ENCODE measurements at places on chromosomes 4 and X.

DNA sequence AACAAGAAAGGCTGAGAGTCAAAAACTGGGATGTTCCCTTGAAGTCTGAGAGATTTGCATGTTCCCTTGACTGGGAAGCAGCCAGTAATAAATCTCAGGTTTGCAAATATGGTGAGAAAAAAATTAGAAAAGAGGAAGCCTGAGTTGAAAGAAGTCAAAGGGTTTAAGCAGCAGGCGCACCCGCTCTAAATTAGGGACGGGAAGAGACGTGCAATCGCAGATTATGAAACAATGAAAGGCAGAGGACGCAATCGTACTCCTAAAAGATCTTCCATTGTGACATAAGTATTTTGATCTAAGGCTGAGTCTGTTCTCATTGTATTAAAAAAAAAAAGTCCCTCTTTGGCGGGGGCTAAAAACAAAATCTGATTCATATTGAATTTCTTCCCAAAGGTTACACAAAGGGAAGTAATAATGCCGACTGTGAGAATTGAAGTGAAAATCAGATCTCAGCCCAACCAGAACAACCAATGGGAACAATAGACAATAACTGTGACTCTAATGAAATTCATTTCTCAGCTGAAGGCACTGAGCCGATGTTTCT lies 28.2 kb downstream of the SAT1 start:
- DNase-seq = no peak

DNA sequence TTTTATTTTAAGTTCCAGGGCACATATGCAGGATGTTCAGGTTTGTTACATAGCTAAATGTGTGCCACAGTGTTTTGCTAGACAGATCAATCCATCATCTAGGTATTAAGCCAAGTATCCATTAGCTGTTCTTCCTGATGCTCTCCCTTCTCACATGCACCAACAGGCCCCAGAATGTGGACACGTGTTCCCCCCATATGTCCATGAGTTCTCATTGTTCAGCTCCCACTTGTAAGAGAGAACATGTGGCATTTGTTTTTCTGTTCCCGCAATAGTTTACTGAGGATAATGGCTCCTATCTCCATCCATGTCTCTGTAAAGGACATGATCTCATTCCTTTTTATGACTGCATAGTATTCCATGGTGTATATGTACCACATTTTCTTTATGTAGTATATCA lies 374.8 kb upstream of the FAT1 start:
- DNase-seq = no peak

GRCh38 chrX:120251471-120252011 lies 929 bp downstream of the ZBTB33 start:
- DNase-seq = no peak

DNA sequence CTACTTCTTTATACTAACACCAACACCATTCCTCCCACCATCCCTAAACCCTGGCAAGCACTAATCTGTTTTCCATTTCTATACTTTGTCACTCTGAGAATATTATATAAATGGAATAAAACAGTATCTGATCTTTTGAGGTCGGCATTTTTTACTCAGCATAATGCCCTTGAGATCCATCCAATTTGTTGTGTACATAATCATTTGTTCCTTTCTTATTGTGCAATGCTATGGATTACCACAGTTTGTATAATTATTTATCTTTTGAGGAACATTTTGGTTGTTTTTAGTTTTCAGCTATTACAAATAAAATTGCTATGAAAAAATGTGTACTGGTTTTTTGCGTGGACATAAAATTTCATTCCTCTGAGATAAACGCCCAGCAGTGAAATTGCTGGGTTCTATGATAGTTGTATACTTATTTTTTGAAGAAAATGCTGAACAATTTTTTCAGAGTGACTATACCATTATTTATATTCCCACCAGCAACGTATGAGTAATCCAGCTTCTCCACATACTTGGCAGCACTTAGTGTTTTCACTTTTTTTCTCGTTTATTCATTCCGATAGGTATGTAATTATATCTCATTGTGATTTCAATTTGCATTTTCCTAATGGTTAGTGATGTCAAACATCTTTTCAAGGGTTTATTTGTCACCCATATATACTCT lies 154.3 kb upstream of the DCAF8L1 start:
- DNase-seq = no peak

DNA sequence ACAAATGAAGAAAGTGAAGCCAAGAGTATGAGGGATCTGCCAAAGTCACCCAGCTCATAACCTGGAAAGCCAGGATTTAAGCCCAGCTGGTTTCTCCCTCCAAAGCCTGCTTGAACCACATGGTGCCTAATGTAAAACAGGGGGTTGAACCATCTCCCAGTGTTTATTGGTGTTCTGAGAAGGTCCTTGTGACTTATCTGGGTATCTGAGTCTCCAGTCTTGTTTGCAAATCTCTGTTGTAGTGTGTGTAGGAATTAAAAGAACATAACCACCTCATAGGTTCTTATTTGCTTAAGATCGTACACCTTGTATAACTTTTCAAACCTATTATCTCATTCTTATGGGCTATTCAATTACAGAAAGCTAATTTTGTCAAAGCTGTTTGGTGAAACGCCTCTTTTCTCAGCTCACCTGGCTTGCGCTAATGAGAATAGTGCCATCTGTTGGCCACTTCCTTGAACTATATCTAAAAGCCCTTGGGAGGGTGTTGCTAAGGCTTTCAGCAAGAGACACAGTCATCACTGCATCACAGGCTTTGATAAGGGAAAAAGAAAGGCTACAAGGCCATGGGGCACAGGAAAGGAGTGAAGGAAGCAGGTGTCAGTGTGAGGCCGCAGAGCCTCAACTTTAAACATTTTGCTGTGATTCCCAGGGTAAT lies 34.0 kb downstream of the ETDB start:
- DNase-seq = no peak
